NCI-H2081 treated with DMSO at 0.1 percent for 48 hours (cell line): ENCODE measurements at places on chromosomes 4 and X.

DNA sequence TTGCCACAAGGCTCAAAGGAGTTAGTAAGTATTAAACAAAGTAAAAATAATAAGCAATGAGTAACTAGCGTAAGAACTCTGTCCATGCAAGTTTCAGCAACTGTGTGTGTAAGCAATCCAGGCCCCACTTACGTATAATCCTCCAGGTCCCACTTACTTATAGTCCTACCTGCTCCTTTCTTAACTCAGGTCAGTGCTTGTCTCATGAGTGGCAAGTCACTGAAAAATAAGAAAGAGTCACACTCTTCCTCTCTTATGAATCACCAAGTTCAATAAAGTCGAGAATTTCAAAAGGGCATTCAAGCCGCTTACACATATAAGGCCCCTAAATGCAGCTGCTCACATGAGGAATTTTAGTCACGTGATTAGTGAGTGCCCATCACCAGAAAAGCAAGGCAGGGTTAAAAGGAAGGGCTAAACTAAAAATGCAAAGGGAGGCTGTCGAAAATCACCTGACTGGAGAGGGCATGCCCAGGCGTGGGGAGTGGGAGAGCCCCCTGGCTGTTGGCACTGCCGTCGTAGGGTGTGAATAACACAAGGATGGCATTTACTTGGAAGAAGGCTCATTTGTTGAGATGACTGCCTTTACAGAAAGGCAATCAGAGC lies 58.2 kb downstream of the ZNF827 start:
- no peak for DNase-seq

DNA sequence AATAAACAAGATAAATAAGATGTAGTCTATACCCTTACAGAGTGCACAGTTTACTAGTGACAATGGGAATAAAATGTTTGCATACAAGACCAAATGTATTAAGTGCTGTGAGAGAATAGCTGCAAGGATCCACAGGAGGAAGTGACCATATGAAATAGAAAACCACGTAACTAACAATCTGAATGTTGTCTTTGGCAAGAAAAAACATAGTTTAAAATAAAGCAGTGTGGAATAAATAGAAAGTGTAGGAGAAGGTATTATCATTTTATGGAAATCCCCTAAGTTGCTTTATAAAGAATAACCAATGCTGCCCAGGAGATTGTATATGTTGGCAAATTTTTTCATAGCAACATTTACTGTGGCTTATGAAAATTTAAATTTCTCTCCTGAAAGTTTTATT lies 116.1 kb downstream of the PCDH7 start:
- no peak for DNase-seq

DNA sequence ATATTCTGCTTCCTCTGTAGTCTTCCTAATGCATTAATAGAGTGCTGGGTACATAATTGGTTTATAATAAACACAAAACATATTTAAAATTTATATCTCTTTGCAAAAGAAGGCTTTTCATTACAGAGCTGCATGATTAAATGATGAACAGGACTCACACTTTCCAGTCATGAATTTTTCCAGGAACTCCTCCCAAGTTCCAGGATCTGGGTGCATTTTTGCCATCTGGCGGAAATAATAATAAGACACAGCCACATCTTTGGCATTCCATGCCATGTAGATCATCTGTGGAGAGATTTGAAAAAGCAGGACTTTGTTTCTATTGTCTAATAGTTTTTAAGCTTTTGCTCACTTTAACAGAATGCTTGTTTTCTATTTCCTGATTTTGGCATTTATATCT lies 40.2 kb upstream of the SULT1B1 start:
- DNase-seq, result no peak

DNA sequence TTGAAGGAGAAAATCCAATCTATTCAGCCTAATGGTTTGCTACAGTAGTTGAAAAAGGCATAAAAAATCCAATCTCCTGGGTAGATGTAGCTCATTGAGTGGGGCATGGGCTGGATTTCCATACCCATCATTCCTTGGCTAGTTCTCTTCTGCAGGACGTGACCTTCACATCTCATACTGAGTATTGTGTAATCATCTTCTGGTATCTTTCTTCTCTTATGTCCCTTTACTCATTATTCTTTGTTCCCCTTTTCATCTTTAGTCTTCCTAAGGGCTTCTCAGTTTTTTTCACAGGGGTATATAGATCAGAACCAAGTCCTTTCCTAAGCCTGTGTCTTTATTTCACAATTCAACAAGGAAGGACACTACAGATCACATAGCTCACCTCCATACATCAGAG lies 727.6 kb upstream of the MAGEB2 start:
- no peak for DNase-seq

DNA sequence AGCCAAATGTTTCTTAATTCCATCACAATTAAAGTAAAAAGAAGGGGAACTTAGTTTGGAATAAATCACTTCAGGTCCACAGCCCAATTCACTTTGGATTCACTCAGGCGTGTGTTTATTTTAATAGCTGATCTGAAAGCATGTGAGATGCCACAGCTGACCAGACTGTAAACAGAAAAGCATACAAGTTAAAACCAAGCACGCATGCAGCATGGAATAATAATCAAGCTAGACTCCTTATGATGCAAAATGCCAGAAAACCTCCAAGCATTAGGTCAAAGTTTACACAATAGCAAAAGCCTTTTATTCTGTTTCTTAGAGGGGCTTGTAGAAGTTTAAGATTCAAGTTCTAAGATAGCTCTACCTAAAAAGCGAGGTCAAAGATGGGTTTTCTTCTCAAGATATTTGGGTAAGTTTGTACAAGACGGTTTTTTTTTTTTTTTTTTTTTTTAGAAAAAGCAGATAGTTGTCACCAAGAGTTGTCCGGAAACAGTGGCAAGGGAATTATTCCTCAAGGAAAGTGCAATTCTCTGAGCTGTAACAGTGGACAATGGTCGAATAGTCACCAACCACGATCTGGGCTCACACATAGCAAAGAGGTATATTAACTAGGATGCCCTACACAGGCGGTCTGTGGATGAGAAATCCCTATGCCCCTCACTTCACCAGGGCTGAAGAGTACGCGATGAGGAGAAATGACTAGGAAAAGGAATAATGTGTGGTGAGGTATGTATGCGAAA lies 763 bp upstream of the PRRG1 start:
- no peak for DNase-seq

- no peak for DNase-seq
Measured at GRCh38 chr4:66059136-66059535, 388.8 kb upstream of the EPHA5 start.

DNA sequence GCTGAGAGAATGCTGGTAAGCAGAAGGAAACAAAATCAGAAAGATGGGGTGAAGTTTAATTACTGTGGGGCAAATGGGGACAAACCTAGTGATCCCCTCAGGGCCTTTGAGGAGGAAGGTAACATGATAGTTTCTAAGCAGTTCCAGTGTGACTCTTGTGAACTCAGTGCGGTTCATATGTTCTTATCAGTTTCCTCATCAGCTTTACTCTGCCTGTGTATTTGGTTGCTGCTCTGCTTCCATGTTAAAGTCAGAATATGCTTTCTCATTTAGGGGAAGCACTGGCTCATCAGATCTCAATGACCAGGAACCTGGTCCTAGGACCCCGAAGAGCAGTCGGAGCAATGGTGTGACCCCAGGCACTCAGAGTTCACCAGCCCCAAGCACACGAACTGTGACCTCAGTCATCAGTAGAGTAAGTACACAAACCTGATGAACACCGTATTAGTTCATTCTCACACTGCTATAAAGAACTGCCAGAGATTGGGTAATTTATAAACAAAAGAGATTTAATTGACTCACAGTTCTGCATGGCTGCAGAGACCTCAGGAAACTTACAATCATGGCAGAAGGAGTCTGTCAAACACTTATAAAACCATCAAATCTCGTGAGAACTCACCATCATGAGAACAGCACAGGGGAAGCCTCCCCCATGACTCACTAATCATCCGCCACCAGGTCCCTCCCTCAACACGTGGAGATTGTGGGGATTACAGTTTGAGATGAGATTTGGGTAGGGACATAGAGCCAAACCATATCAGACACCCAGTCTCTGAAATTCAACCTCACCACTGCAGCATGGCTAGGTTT lies 83.0 kb downstream of the SYTL5 start:
- DNase-seq, result no peak

DNA sequence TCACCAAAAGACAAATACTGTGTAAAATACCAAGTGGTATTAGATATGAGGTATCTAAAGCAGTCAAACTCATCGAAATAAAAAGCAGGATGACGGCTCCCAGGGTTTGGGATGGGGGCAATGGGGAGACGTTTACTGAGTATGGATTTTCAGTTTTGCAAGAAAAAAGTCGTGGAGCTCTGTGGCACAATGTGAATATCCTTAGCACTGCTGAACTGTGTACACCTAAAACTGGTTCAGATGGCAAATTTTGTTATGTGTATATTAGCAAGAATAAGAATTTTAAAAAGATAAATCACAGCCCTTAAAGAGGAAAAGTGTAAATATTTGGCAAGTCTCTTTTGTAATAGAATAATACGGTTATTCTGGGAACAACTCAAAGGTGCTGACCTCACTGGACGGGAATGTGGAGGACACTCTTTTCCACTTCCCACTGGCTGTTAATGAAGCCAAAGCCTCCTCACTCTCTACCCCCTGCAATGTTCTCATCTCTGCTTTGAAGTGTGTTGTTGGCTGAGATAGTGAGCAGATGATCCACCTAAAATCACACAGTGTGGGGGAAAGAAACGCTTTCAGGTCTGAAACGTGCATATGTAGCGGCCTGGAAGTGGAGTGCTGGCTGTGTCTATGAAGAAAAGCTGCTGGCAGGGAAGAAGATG lies 49.2 kb downstream of the SEL1L3 start:
- no peak for DNase-seq

DNA sequence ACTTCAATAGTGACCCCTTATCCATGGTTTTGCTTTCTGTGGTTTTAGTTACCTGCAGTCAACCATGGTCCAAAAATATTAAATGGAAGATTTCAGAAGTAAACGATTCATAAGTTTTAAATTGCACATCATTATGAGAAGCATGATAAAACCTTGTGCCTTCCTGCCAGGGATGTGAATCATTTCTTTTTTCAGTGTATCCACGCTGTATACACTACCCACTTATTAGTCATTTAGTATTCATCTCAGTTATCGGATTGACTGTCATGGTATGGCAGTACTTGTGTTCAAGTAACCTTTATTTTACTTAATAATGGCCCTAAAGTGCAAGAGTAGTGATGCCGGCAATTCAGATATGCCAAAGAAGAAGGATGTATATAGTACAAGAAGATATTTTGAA lies 37.7 kb upstream of the TASL start:
- no peak for DNase-seq

- DNase-seq, result no peak
Measured at GRCh38 chr4:149279776-149280175, 535.9 kb downstream of the IQCM start.

GRCh38 chr4:73055241-73055897 lies 14.1 kb downstream of the COX18 start:
- no peak for DNase-seq

- DNase-seq, result no peak
Measured at GRCh38 chr4:67014592-67014991, 530.7 kb downstream of the CENPC start.

GRCh38 chrX:72604705-72605104 lies 32.1 kb upstream of the HDAC8 start:
- no peak for DNase-seq

DNA sequence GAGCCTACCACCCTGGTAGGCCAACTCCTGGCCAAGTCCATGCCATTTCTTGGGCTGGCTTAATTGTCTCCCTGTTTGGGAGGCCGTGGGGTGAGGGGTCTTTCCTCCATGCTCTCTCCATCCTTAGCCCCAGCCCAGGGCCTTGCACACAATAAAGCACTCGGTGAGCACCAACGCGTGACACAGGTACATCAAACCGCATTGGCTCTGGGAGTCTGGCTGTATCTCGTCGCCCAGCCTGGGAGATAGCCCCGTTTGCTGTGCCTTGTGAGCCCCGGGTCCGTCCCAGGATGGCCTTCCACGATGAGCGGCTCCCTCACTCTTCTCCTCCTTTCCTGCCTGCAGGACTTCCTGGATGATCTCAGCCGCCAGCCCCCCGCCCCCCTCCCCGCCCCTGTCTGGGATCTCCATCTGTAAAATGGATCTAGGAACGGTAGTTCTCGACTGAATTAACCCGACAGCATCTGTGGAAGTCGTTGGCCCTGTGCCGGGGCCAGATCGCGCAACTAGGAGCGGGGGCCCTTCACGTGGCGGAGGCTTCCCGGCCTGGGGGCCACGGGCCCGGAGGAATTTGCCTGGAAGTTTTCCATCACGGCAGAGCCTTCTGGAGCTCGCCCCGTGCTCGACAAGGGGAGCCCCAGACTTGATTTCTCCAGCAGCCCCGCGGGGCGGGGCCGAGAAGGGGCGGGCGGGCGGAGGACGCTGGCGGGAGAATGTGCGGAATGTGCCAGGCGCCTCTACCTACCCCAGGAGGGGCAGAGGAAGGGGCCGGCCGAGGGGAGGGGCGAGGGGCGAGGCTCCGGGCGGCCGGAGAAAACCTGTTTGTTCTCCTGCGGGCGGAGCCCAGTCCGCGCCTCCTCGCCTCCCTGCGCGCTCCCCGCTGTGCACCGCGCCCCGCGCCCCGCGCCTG lies at the start of gene ZNF185:
Gene ZNF185 (plus strand): TSS at position 846 of the 910 bp plus-strand sequence. CDS start 16,423 bp downstream, outside the sequence.
- no peak for DNase-seq

DNA sequence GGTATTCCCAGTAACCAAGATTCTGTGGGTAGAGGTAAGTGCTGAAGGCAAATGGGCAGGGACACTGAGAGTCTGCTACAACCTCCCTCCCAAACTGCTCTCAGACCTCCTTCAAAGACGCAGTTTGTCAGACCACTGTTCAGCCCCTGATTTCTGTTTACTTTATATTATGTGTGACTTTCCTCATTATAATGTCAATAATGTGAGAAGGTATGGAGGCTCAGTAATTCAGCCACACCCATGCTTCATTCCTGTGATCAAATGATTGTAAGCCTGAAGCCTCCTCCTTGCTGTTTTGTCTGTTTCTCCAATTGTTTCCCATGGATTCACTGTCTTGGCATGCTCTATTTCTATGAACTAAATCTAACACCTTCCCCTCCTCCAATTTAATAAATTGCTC lies 75.6 kb downstream of the SYTL5 start:
- DNase-seq, result no peak

DNA sequence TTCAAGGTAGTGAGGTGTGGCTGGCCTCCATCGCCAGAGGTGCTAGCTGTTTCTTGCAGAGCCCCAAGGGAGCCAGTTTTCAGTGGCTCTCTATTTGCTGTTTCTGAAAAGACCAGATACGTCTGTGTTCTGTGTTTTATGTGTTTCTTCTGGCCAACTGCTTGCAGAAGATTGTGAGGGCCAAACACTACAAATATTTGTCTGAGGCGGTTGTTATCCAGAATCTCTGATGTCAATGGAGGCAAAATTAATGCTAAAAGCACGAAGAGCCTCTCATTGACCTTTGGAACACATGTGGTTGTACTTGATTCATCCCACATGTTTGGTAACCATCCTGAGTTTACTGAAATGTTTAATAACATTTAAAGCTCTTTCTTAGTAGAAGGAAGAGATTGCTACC lies 113.9 kb downstream of the CT47B1 start:
- no peak for DNase-seq
